ENCODE measurements at places on chromosomes 3 and 15.
A peak's percentile ranks its signal among the peaks of the same experiment; 100 is the strongest.

GRCh38 chr15:73403171-73403570 lies 34.4 kb upstream of the HCN4 start:
- DNase-seq, result no peak
- H3K4me3 ChIP-seq, result no peak overlapping the region
- no peak overlapping the region for H3K27ac ChIP-seq
- no peaks in the 10 kb centered on the region for H3K4me1 ChIP-seq

DNA sequence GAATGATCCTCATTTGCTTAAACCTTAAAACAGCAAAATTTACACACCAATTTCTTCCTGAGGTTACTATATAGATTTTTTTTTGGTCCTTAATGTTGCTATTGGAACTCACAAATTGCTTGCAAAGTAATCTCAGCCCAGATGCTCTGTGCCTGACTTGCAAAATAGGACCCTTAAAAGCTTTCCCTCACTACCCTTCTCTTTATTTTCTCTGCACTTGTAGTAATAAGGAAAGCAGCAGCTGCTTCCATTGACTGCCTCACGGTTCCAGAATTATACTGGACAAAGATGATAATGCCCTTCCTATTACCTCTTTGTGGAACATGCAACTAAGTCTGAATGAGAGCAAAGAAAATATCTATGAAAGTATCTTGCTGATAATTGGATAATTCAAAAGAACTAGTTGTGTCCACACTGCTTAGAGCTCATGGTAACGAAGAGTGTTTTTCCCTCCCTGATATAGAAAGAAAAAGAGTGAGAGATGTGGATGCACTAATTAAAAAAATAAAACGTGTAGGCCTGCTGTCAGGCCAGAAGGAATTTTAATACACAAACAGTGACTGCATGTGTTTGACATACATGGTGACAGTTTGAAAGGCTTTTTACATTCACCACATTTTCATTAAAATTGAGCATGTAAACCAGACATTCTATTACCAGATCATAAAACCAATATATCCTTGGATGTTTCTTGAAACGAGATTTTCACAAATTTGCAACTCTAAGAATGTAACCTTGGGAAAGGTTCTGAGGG lies 783.1 kb downstream of the GBE1 start:
- DNase-seq, result no peak
- H3K4me1 ChIP-seq, result no peaks in the 10 kb centered on the region
- no peaks in the 10 kb centered on the region for H3K27me3 ChIP-seq

DNA sequence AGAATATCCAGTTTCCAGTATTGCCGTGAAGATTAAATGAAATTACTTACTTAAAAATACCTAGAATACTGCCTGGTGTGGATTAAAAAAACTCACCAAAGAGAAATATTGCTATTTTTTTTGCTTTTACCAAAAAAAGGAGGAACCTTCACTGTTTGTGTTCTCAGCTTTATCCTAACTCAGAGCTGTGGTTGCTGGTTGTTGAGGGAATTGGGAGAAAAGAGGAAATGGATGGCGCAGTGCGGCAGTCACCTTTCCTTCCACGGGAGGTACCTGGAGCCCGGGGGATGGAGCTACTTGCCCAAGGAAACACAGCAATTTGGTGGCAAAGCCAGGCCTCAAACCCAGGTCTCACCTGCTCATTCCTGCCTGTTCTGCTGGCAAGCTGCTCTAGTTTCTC lies 270.3 kb downstream of the RPLP1 start:
- peaks cover 31% of the 10 kb centered on the region for H3K4me1 ChIP-seq
- H3K27ac ChIP-seq, result no peak overlapping the region
- no peak for DNase-seq

DNA sequence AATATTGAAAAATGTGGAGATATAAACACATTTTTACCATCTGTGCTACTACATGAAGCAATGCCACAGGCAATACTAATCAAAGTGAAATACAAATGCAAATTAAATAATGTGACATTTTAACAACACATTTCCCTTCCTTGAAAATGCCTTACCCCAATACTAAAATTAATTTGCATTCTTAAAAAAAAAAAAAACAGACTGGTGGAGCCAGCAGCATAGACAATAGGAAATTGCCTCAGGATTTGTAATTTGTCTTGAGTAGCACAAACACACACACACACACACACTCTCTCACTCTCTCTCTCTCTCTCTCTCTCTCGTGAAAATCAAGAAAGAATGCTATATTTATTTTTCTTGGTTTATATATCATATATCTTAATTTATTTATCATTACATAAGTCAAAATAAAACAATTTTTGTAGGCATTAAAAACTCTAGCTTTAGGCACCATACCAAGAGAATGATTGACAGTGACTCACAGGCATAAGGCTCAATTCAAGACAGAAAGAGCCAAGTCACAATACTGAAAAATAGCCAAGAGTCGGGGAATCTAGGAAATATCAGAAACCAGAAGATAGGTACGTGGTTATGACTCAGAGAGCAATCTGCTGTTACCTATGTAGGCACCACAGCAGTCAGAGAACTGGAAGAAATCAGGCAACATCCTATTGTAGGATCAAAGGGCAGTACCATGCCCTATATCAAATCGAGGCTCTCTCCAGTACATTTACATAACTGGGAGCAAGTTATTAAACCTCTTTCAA lies 23.0 kb downstream of the SUCNR1 start:
- no peaks in the 10 kb centered on the region for H3K27me3 ChIP-seq
- no peak for DNase-seq

DNA sequence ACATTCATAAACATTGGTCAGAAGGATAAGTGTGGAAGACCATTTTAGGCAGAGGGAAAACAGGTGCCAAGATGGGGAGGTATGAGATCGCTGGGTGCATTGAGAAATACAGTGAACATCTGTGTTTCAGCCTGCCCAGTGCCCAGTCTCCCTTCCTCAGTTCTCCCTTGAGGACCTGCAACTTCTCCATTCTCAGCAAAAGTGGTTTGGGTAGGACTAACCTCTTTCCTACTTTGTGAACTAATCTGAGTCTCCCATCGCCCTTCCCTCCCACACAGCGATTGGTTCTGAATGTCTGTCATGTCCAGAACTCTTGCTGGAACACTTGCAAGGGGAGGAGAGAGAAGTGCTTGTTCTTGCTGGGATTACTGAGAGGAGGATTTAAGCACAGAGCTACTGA lies 10.9 kb upstream of the CCNL1 start:
- H3K4me1 ChIP-seq, result peaks cover 7% of the 10 kb centered on the region
- H3K27ac ChIP-seq, result no peak overlapping the region
- no peaks in the 10 kb centered on the region for H3K36me3 ChIP-seq
- no peaks in the 10 kb centered on the region for H3K27me3 ChIP-seq

DNA sequence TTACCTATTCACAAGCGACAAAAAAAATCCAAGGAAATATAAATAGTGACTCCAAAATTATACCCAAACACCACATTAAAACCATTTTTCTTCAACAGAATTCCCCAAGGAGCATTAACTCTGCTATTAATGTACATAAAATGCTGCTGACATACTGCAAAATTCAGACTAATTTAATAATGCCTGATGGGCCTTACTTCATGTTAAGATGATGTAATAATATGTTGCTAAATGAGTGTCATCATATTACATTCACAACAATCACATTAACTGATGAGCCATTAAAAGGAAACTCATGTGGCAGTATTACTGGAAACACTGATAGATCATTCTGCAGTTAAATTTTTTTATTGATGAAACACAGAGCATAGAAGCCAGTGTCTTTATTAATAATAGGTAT lies 204.9 kb upstream of the CGNL1 start:
- DNase-seq, result no peak
- no peak overlapping the region for H3K27ac ChIP-seq
- no peak overlapping the region for H3K4me3 ChIP-seq
- no peaks in the 10 kb centered on the region for H3K27me3 ChIP-seq
- no peaks in the 10 kb centered on the region for H3K4me1 ChIP-seq

- no peaks in the 10 kb centered on the region for H3K27me3 ChIP-seq
- no peak overlapping the region for H3K4me3 ChIP-seq
- no peak for DNase-seq
- no peaks in the 10 kb centered on the region for H3K4me1 ChIP-seq
- no peak overlapping the region for H3K27ac ChIP-seq
Observed at GRCh38 chr15:57873564-57874209, 167.2 kb downstream of the POLR2M start.

DNA sequence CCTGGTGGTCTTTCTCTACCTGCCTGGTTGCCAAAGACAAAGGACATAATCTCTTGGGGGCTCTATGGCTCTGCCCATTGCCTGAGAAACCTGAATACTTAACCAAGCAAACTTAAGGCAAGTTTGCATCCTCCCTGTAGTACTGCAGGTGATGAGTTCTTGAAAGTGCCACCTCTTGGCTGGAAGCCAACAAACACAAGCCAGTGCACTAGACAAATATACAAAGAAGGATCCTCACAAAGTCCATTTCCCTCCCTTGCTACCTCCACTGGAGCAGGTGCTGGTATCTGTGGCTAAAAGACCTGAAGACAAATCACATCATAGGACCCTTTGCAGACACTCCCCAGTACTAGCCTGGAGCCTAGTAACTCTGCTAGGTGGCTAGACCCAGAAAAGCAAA lies 772.3 kb downstream of the SI start:
- DNase-seq, result no peak
- H3K4me3 ChIP-seq, result no peak overlapping the region
- no peaks in the 10 kb centered on the region for H3K4me1 ChIP-seq
- no peaks in the 10 kb centered on the region for H3K27me3 ChIP-seq
- H3K36me3 ChIP-seq, result no peaks in the 10 kb centered on the region

GRCh38 chr3:157109267-157110141 lies 50.4 kb downstream of the CCNL1 start:
- no peak for DNase-seq
- H3K27ac ChIP-seq, result no peak overlapping the region
- H3K36me3 ChIP-seq, result no peaks in the 10 kb centered on the region
- no peak overlapping the region for H3K4me3 ChIP-seq
- H3K4me1 ChIP-seq, result peaks cover 31% of the 10 kb centered on the region
- no peaks in the 10 kb centered on the region for H3K27me3 ChIP-seq

GRCh38 chr15:74202452-74203401 lies at the start of gene STRA6:
Gene STRA6 (minus strand): TSS chr15:74202787. CDS start chr15:74202267, 520 bp downstream.
- DNase-seq, result no peak
- no peak within 1 kb of the TSS for H3K4me3 ChIP-seq
- H3K36me3 ChIP-seq, result no peaks in the 10 kb centered on the region
- peaks cover 88% of the 10 kb centered on the region for H3K27me3 ChIP-seq

GRCh38 chr15:62071711-62072308 lies 5.0 kb downstream of the C2CD4A start:
- DNase-seq, result peak; percentile 51
- peaks cover 8% of the 10 kb centered on the region for H3K27me3 ChIP-seq
- no peak overlapping the region for H3K27ac ChIP-seq

GRCh38 chr3:158950178-158950901 lies 148.5 kb downstream of the MFSD1 start:
- no peaks in the 10 kb centered on the region for H3K36me3 ChIP-seq
- no peaks in the 10 kb centered on the region for H3K27me3 ChIP-seq
- H3K27ac ChIP-seq, result no peak overlapping the region
- no peak for DNase-seq

GRCh38 chr3:111859061-111859973 lies at the start of gene PHLDB2:
Gene PHLDB2 (plus strand): TSS chr3:111859265. CDS start chr3:111884078, 24,813 bp downstream.
- H3K36me3 ChIP-seq, result no peaks in the 10 kb centered on the region
- H3K27me3 ChIP-seq, result peaks cover 43% of the 10 kb centered on the region
- peak; percentile 38 for DNase-seq

DNA sequence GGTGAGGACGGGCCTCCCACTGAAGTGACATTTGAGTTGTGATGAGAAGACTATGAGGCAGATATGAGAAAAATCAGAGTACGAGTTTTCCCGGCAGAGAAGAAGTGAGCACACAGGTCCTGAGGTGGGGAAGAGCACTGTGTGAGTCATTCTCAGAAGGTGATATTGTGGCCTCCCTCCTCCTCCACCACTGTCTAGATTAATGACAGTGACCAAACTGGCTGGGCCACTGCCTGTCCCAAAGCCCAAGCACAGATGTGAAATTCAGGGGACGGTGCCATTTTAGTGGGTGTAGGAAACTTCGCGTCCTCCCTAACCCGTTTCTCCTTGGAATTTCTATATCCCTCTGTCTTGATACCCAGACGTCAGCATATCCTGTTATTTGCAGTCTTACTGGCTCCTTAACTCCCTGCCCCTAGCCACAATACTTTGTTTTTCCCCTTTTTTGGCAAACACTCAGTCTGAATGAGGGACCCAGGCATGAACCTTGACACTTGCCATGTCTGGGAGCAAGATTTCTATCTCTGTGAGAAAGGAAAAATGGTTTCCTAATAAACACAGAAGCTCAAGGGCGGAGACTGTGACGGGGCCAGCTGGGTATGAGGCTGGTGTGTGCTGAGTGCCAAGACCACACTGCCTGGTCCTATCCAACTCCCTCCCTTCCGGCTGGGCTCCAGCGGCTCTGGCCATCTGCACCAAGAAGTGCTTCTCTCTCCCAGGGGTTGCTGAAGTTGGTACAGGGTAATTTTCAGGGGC lies 15.2 kb downstream of the PRICKLE2 start:
- no peaks in the 10 kb centered on the region for H3K36me3 ChIP-seq
- DNase-seq, result no peak
- H3K4me1 ChIP-seq, result no peaks in the 10 kb centered on the region
- no peaks in the 10 kb centered on the region for H3K27me3 ChIP-seq

DNA sequence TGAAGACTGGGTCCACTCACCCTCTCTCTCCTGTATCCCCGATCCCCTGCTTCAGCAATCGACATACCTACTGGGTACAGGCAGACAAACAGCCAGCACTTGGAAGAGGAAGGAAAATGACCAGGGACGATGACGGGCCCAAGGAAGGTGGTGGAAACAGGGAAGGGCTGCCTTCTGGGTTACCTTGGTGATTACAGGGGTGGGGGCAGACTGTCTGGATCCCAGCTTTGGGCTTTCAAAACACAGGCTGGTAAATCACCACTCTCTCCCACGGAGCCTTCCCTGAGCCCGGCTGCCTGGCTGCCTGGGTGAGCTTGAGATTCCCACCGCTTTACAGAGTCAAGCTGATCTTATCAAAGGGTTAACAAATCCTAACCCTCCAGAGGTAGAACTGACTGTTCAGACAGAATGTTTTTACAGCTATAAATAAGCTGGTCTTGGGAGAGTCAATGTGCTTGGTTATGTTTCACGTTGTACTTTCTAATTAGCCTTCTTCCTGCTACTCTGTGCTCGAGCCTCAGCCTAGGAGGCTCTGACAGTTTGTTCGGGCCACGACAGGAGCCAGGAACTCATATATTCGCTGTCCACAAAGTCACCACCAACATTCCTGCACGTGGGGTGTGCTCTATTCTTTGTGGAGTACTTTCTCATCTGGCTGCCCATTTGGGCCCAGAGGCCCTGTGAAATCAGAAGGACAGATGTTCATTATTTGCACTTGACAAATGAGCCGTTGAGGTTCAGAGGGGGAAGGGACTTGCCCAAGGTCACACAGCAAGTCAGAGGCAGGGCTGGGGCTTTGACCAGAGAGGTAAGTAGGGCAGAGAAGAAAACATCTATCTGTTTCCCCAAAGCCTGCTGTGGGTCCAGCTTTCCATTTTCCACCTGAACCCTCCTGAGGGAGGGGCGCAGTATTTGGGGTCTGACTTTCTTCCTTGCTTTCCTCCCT lies 63.5 kb downstream of the FEM1B start:
- H3K36me3 ChIP-seq, result no peaks in the 10 kb centered on the region
- no peak overlapping the region for H3K27ac ChIP-seq
- DNase-seq, result no peak
- H3K4me3 ChIP-seq, result no peak overlapping the region

- H3K27me3 ChIP-seq, result no peaks in the 10 kb centered on the region
- H3K4me3 ChIP-seq, result no peak overlapping the region
- H3K4me1 ChIP-seq, result peaks cover 29% of the 10 kb centered on the region
Observed at GRCh38 chr3:129286081-129286480, 7.4 kb downstream of the HMCES start.

Measured in MM.1S (cell line).